Stimulated activated CD4-positive, alpha-beta T cell treated with anti-CD3 and anti-CD28 coated beads, Interleukin-2, amount 100 ng/mL, for 24 hours (primary cell): ENCODE measurements at places on chromosomes 3 and 15.

GRCh38 chr3:71813073-71813472 lies 28.1 kb upstream of the PROK2 start:
- no peak for DNase-seq

- no peak for DNase-seq
Measured at GRCh38 chr3:127675651-127676391, 3.1 kb downstream of the ABTB1 start.

DNA sequence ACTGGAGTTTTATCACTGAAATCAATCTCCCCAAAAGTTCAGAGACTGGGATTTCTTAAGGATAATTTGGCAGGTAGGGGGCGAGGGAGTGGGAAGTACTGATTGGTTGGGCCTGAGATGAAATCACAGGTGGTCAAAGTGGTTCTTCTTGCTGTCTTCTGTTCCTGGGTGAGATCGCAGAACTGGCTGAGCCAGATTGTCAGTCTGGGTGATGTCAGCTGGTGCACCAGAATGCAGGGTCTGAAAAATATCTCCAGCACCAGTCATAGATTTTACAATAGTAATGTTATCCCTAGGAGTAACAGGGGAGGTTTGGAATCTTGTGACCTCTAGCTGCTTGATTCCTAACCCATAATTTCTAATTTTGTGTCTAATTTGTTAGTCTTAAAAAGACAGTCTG lies 86.7 kb upstream of the SLC25A36 start:
- no peak for DNase-seq

DNA sequence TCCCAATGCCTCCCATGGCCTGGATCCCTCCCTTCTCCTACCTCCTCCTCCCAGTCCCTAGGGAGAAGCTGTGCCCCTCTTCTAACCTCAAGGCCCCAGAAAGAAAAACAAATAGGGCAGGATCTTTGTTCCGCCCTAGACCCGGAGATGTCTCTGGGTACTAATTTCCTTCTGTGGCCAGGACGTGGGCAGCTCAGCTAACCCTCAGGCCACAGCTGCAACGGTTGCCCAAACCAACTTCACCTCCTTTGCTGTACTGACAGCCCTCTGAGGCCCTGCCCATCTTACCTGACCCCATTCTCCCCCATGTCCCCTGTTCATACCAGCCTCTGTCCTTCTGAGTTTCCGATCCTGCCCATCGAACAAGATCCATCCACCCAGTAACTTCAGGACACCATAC lies 70.7 kb downstream of the SRGAP3 start:
- DNase-seq: no peak

DNA sequence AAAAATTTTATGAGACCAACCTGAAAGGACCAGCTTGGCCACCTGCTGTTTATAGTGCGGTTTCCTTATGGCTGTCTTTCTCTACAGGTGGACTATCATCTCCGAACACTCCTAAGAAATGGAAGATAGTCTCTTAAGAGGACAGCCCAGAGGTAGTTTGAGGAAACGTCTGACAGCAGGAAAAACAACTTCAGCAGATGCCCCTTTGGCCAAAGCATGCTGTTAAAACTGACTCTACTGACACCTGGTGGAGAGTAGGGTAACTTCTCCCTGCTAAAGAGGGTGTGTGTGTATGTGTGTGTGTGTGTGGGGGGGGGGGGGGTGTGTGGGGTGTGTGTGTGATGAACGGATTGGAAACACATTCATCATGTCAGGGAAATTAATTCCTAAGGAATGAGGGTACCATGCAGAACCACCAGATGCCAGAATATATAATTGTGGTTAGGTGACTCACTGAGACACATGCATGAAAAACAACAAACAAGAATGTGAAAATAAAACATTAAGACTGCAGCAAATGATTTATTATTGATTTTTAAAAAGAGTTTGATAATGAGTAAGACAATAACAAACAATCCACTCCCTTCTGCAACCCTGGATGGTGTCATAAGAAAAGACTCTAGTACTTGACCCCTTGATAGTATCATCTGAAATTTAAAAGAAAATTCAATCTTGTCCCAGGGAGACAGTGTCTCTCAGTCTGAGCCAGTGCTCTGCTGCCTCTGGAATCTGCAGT lies 256.5 kb downstream of the THRB start:
- DNase-seq: no peak
